ENCODE measurements at places on chromosomes 5 and 9. TPM values are rescaled to one million over a fixed set of nuclear protein-coding genes. Genes with fewer than 3 reads are reported as not detected.
A peak's percentile ranks its signal among the peaks of the same experiment; 100 is the strongest.

DNA sequence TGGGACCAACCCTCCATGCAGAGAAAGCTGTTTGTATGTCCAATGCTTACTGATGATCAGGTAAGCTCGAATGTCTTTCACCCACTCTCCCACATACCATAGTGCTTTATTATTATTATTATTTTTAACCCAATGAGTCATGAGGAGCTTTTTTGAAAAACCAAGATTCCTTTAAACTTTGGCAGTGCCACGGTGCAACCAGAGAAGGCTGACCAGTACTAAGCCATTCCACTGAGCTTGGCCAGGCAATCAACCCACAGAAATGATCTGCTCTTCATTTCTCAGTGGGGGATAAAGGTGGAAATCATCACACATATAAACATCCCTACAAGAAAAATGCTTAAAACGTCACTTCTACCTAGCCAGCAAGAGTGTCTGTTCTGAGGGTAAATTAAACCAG lies 35.5 kb downstream of the JAKMIP2 start:
- DNase-seq, result no peak

DNA sequence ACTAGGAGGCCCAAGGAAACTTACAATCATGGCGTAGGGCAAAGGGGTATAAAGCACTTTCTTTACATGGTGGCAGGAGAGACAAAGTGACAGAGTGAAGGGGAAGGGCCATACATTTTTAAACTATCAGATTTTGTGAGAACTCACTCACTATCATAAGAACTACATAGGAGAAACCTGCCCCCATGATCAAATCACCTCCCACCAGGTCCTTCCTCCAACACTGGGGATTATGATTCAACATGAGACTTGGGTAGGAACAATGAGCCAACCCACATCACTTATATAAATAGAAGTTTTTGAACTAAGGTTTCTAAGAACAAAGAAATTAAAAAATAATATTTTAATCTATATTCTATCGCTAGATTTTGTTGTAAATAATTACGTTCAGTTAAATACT lies 460.3 kb upstream of the TYRP1 start:
- no peak for DNase-seq

- DNase-seq, result no peak
These were observed 664.2 kb upstream of the ZNF608 start for GRCh38 chr5:125410537-125411070.

- no peak for DNase-seq
These were observed 23.7 kb upstream of the CCDC180 start for GRCh38 chr9:97283768-97284167.

Gene CARD6
- 5.6 TPM for total RNA-seq

Gene BTNL8
- not detected for total RNA-seq

GRCh38 chr9:28882529-28882928 lies 1309.2 kb upstream of the C9orf72 start:
- DNase-seq, result no peak

Gene RAI14
- total RNA-seq, result 27.5 TPM

DNA sequence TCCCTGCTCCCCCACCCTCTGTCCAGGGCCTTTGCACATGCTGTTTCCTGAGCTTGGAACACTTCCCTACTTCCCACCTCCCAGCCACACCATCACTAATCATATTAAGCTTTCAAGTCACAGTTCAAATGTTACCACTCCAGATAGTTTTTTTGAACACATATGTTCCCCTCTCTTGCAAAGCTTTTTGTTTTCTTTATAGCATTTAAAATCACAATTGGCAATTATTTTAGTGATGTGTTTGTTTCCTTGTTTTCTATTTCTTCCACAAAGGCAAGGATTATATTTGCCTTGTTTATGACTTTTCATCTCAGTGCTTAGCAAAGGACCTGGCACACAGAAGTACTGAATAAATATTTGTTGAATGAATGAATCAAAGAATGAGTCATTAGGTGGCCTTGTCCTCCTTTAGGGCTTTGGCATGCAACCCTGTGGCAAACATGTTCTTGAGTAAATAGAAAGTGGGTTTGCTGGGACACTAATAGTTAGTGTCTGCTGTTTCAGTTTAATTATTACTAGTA lies 386.8 kb downstream of the FGF10 start:
- peak; percentile 87 for DNase-seq

Gene EPB41L4B
- total RNA-seq, result 122 TPM

DNA sequence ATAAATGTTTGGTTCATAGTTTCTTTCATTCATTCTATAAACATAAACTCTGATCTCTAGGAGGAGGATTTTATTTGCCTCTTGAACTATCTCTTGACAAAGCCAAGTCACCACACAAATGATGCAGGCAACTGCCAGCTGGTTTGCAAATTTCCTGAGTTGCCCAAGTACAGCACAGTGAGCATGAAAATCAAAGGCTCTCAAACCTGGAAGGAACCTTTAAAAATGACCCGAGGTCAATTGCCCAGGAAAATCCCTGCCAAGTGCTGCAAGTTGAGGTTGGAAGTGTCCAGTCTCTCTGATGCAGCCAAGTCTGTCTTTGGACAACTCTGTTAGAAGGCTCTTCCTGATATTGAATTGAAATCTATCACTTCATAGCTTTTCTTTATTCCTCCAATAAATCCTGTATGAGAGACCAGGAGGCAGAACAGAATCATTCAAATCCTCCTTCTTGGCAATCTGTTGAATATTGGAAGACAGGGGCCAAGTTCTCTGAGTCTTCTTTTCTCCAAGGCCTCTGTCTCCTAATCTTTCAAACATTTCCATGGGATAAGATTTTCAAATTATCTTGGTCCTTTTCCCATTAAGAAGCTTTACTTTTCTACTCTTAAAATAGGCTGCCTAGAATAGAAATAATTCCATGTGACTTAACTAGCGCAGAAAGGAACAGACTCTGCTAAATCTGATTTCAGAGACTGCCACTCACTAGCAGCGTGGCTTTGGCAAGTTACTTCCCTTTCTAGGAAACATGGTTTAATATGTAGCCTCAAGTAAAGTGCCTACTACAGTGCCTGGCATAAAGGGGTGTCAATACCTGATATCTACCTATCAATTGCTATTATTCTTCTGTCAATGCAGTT lies 159.2 kb downstream of the SNX18 start:
- DNase-seq, result no peak

DNA sequence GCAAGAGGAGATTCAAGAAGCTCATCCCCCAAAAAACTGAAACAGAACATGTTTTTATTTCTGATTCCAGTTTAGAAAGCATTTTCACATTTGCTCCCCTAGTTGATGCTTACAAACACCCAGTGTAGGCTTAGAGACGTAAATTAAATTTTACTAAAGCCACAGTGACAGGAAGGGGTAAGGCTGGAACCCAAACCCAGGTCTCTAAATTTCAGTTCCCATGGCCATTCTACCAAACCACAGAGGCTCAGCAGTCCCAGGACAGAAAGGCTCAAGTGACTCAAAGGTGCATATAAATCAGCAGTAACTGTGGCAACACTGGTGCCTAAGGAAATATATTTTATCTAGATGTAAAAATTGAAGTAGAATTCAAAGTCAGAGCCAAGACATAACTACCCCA lies 128.7 kb downstream of the CEP120 start:
- DNase-seq, result no peak

GRCh38 chr9:6926436-6926835 lies 168.7 kb downstream of the KDM4C start:
- no peak for DNase-seq

DNA sequence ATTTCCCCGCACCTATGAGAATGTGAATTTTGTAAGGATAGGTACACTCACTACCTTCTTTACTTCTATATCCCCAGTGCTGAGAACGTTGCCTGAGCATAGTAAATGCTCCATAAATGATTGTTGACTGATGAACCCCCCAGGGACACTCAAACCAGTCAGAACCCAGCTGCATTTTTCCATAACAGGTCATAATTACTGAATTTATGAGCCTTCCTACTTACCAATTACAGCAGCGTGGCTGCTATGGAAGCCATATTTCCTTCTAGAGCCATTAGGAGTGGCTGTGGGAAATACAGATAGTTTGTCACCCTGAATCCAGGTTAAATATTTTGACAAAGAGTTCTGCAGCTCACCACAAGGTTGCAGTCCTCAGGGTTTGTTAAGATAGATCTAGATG lies 135.0 kb downstream of the TAF11L14 start:
- no peak for DNase-seq

DNA sequence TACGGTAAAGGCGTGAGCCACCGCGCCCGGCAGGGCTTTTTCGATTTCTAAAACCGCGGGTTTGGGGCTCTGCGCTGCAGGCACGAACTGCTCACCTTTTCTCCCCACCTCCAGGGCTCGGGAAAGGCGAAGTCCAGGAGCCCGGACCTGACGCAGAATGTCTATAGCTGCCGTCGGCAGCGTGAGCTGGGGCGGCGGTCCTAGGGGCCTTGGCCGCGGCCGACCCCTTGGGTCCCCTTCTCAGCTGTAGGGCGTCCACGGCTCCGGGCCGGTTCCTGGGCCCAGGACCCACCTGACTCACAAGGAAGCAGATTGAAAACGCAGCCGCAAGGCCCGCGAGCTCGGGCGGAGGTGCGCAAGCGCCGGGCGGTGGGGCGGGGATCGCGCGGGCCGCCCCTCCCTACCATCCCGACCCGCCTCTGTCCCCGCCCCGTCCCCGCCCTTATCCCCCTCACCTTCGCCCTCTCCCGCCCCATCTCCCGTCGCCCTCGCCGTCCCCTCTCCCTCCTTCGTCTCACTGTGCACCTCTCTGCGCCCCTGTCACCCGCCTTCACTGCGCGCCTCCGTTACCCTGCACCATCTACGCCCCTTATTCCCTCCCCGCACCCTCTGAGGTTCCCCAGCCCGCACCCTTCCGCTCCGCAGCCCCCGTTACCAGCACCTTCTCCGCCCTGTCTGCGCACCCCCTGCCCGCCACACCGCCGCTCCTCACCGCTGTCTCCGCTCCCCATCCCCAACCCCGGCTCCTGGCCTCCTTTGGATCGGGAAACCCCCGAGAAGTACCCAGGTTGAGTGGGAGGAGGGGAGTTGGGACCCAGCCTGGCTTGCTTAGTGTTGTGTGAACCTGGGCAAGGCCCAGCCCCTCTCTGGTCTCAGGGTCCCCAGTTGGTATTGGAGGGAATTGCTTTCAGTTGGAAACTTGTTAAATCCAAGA lies at the start of gene HDHD3:
TSS of gene HDHD3 (minus strand) at position 353 of the 934 bp plus-strand sequence. CDS start 2,632 bp downstream, outside the sequence.
- DNase-seq, result peak; percentile 92

- no peak for DNase-seq
These were observed 391.5 kb downstream of the HTR1A start for GRCh38 chr5:63570752-63571151.

DNA sequence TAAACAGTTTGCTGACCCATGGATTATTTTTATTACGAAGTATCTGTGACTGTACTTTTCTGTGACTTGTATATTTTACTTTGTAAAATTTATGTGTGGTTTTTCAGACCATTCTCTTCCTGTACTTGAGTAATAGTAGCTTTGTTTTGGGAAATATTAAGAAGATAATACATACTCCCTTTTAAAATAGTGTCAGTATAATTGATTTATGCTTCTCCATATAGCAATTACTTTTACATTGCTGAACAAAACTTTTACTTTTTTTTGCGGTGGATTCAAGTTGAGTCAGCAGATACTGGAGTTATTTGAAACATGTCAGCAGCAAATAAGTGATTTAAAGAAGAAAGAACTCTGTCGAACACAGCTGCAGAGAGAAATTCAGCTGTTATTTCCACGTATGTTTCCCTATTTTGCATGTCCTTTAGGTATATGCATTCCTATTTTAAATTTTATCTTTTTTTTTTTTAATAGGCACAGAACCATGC lies 28.4 kb downstream of the TENT2 start:
- no peak for DNase-seq

Gene KDM3B
- total RNA-seq, result 29.7 TPM

GRCh38 chr9:120878188-120879130 lies 1.5 kb upstream of the PHF19 start:
- DNase-seq, result no peak

Gene QRFP
- not detected for total RNA-seq

Gene HCN1
- 3.0 TPM for total RNA-seq

DNA sequence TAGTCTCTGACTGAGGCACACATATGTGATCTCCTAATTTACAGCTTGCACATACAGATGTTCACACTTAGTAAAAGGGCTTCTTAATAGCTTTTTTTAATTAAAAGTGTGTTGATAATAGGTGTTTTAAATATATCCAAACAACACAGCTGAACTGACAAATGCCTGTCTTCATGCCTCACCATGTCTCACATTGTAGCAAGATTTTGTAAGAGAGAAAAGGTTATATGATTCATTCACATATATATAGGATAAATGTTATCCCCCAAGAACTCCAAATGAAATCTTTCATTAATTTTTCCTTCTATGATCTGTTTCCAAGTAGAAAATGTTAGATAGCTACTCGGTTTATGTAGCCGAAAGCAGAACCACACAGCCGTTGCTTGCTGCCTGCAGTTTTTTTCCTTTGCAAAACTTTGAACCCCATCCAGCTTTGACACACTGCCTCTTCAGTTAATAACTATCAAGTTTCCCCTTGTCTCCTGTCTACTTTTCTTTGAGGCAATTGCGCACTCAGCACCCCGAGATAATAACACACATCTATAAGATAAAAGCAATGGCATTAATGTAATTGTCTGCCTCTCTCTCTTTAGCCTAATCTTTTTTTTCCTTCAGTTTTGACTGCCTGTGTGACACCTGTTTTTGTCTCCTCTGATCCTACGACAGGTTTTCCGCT lies 299.2 kb downstream of the BNC2 start:
- no peak for DNase-seq

DNA sequence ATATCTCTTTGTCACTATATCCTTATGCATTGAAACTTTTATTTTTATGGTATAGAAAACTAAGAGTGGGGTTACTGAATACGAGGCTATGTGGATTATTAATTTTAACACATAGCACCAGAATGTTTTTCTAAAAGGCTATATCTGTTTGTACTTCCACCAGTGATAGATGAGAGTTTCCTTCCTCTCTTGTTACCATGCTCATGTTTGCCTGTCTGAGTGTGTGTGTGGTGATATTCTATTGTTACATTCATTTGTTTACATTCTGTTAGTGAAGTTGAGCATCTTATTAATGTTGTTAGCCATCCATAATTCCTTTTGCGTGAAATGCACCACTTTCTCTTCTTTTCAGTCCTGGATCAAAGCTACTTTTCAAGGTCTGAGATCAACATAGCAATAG lies 54.1 kb upstream of the ALDH1A1 start:
- DNase-seq, result no peak

- DNase-seq, result no peak
These were observed 586.3 kb downstream of the BRINP1 start for GRCh38 chr9:118782790-118783463.

DNA sequence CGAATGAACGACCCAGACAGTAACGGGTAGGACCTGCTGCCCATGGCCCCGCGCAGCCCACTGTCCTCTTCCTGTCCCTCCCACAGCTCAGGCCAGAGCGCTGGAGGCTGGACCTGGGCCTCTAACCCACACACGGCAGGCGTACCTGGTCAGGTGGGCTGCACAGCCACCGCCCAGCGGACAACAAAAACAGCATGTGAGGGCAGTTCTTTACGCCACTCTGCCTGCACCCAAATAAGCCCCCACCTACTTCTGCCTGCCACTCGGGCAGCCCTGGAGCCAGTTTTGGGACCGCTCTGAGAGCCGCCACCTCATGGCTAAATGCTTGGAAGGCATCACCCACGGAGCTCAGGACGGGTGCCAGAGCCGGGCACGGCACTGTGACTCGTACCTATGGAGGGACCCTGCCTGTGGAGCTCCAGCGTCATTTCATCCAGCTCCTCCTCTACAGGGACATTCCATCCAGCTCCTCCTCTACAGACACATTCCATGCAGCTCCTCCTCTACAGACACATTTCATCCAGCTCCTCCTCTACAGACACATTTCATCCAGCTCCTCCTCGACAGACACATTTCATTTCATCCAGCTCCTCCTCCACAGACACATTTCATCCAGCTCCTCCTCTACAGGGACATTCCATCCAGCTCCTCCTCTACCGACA lies 18.9 kb downstream of the CLPTM1L start:
- no peak for DNase-seq

Gene RANBP17
- 6.6 TPM for total RNA-seq

Gene ZBTB5
- 9.9 TPM for total RNA-seq

Gene PCDHGB1
- total RNA-seq, result 3.9 TPM
